ENCODE measurements at places on chromosomes 12 and 14.

- peak; percentile 38 for ATAC-seq
These were observed 113.7 kb upstream of the NCOR2 start for GRCh38 chr12:124680863-124681778.

- ATAC-seq = peak; percentile 97
These were observed 231.4 kb downstream of the PCNX1 start for GRCh38 chr14:71138448-71139293.

- ATAC-seq = no peak
These were observed 50.0 kb upstream of the STON2 start for GRCh38 chr14:81450100-81450531.

DNA sequence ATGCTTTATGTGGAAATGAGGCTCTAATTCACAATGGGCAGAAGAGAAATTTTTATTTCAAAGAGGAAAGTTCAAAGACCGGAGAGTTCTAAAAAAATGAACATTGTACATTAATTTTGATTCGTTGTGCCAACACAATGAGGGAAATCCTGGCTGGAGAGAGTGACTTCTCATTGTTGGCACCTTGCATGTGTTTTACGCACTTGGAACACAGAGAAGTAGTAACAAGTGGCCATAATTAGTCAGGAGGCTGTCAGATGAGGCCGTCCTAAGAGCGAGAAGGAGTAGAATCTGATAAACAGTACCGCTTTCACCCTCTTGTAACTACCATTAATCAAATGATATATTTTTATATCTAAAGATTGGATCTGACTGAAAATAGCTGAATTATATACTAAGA is 6.9 kb downstream of the LMO3 start:
- ATAC-seq = no peak

- peak; percentile 83 for ATAC-seq
These were observed 106.5 kb downstream of the ETV6 start for GRCh38 chr12:11756022-11756421.

DNA sequence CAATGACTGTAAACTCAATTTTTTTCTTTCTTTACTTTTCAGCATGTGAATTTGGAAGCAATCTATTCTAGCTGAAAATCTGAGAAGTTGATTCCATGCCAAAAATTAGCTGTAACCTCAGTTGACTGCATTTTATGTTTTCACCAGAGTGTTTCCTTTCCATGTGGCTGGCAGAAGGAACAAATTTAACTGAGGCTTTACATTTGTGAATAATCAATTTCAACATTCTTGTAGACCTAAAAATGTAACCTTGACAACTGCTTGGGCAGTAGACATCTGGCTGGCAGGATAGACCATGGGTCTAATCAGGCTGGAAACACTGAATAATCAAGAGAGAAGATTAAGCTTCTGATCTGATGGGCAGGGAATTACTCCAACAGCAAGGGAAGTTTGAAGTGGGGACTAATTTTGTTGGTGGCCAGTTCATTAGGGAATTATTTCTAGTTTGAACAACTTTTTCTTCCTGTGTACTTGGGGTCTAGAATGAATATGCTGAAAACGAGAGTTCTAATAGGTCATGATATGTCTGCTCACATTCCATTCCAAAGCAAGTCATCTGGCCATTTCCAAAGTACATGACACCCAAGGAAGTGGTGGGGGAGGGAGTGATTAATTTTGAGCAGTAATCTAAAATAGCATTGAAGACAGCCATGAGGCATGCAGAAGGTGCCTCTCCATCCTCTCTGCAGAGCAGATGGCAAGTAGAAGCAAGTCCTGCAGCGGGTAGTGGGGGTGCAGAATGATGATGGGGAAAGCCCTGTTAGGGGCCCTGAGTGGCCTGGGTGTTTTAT is 68.2 kb downstream of the ATP23 start:
- no peak for ATAC-seq

DNA sequence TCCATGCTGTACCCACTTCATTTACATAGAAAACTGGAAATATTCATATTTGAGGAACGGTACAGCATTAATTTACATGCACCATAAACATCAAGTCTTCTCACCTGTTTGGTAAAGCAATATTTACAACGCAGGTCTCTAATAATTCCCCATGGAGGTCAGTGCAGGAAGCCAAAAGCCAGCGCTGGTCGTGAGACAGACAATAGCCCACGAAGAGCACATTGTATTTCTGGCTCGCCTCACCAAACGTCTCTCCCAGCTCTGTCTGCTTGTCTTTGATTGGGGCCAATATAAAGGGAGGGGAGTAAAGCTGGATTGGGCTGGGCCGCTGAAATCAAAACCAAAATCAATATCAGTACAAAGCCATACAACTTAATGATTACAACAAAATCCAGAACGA is 302.1 kb downstream of the MED13L start:
- ATAC-seq = no peak

DNA sequence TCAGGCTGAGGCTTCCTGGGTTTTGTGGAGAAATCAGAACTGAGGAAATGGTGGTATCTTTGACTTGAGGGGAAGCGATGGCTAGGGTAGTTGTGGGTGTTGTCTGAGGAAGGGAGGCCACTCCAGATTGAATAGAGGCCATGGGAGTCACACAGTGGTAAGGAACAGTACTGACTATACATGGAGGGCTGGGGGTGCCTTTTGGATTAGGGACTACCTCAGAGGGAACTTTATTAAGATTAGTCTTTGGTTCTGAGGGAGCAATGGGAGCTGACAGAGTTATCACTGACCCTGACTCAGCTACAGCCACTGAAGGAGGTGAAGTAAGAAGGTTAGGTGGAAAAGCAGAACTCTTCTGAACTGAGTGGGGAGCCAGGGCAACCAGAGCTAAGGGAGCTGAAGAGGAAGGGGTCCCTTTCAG is 4.4 kb downstream of the NACA start:
- no peak for ATAC-seq

DNA sequence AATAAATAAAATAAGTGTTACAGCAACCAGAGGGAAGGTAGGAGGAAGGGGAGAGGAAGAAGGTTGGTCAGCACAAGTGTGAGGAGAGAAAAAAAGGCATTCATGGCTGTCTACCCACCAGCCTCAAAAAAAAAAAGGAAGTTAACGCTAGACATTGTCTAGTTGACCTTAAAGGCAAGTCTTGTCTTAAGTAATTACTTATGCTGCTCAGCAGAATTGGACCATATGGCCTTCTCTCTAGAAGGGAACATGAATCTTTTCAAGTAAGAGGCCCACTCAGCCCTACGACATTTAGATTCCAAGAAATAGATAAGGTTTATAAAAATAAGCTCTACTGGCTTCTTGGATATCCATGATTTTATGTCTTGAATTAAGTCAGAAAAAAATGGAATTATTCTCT is 172.7 kb downstream of the ETNK1 start:
- no peak for ATAC-seq

DNA sequence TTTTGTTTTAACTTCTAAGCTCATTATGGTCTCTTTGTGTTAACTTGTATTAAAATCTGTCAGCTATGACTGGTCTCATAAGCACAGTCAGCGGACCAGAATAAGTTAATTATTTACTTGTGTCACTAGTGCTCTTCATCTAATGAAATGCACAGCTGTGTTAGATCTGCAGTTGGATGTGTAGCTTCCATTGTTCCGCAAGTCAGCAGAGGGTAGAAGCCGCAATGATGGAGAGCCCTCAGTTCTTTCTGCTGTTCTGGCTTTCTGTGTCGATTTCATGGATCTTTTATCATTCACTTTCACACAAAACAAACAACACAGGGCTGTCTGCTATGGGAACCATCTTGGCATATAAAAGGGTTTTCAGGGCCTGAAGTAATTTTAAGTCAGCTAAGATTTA is 89.3 kb upstream of the RFX4 start:
- ATAC-seq = no peak

- no peak for ATAC-seq
These were observed 102.6 kb downstream of the SCARB1 start for GRCh38 chr12:124761056-124761455.

DNA sequence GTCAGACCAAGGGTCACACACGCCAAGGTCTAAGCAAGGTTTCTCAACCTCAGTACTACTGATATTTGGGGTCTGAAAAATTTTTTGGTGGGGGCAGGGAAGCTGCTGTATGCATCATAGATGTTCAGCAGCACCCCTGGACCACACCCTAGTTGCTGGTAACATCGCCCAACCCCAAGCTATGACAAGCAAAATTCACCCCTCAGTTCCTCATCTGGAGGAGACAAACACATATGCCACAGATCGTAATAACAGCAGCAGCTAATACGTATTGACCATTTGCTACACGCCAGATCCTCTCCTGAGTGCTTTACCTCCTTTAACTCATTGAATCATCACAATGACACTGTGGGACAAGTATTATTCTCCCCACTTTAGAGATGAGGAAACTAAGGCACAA is 46.4 kb downstream of the ACTN1 start:
- no peak for ATAC-seq
